Hematopoietic multipotent progenitor cell treated with erythropoietin and hydrocortisone succinate and interleukin-3 and kit ligand, for 8 days (in vitro differentiated cells): ENCODE measurements at places on chromosomes 1 and 21.

DNA sequence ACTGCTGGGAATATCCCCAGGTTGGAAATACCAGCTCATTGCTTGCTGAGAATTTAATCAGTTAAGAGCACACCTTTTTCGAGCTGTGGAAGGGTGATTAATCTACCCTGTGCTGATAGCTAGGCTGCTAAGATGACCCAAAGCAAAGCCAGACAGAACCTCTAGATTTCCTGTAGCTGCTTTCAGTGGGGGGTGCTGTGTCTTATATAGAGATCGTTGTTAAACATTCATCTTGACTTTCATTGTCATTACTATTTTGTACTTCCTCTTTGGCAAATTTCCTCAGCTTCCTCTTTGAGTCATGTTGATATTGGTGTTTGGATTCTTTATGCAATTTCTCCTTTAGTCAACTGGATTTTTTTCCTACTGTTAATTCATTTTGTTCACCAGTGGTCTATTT lies 155.3 kb downstream of the DISC1 start:
- no peak for DNase-seq

DNA sequence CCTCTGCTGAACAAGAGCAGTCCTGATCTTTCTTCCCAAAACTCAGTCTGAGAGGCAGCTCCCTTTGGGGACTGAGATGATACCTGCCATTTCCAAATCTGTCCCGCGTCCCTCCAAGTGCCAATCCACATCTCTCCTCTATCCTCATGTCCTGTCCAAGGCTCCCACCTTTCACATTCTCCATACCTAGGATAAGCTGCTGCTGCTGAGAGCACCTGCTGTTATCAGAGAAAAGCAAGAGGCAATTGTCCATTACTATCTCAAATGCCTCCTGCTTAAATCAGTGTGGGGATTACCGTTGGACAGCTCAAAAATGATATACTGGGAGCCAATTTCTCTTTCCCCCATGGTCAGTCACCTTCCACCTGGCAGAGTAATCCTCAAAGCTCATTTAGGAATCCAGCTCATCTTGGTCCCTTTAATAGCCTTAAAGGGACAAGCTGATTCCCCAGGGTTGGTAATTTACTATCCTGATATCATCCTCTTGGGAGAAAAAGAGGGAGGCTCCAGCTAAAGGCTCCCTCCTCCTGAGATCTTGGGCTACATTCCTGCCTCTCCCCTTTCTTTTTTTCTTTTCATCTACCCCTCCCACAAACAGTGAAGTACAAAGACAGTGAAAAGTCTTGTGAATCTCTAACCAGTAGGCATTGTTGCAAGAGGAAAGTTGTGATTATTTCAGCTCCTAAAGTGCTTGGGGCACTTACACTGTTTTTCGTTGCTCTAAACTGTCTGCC lies 278.1 kb upstream of the CAMK1G start:
- DNase-seq, result no peak

DNA sequence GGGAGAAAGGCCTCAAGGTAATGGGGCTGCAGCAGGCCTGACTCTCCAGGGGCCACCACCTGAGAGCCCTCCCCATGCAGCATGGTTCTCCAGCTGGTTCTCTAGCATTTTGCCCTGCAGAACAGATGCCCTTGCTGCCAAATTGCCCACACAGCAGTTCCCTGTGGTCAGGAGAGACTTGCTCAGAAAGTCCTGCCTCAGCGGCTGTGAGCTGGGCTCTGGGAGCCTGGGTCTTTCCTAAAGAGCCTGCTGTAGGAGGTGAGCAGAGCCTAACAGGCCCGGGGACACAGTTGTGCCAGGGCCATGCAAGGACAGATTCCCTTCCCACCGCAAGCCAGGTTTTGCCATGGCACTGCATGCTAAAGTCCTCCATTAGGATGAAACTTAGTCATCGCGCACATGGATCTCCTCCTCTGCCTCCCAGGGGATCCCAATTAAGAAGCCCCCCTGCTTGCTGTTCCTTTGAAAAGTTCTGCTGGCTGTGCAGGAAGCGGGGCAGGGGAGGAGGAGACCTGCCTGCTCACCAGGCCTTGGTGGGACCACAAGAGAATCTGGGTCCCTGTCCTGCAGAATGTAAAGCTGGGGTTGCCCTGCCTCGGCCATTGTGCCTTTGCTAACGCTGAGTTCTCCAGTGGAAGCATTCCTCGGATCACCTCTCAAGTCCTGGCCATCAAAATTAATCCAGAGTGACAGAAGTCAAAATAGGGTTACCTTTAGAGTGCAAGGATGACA lies 21.4 kb downstream of the TEX35 start:
- DNase-seq, result no peak

- no peak for DNase-seq
These were observed 639 bp upstream of the IPO9 start for GRCh38 chr1:201828217-201828819.

- no peak for DNase-seq
These were observed 146.5 kb upstream of the LYPLAL1 start for GRCh38 chr1:219027146-219027673.

DNA sequence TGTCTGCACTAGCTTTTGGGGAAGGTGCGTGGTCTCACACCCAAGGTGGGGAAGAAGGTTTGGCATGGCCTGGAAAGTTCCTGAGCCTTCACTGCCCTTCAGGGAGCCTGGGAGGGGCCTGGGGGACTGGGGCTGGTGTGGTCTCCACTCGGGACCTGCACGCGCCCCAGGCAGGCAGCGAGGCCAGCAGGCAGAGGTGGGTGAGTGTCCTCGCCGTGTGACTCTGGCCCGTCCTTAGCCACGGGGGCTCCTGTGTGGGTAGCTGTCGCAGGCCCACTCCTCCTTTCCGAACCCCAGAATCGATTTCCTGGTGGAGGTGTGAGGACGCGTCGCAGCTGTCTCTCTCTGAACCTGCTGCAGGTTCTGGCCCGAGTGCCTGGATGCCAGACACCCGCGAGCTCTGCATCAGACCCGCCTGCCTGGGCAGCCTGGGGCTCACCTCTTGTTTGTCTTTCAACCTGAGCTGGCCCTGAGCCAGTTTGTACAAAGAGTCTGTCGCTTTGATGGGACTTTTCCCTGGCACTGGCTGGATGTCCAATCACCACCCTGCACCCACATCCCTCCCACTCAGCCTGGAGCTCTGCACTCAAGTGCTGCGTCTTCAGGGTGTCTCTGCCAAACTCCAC lies 36.0 kb upstream of the SLC19A1 start:
- no peak for DNase-seq

DNA sequence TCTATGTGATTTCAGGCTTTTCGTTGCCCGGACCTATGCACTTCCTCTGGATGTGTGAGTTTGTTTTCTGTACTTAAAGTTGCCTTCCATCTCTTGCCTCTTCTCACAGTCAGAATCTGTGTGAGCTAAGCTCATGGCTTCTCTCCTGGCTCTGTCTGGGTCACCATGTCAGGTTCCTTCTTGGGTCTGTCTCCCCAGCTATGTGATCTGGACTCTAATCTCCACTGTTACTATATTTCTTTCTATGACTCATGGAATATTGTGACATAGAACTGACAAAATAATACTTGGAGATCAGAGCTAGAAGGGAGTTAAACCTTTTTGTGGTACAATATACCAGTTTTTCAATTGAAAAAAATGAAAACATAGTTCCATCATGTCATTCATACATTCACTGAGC lies 172.7 kb upstream of the FGGY start:
- DNase-seq, result no peak

- DNase-seq, result no peak
These were observed 48.3 kb upstream of the LAMC2 start for GRCh38 chr1:183137782-183138181.

DNA sequence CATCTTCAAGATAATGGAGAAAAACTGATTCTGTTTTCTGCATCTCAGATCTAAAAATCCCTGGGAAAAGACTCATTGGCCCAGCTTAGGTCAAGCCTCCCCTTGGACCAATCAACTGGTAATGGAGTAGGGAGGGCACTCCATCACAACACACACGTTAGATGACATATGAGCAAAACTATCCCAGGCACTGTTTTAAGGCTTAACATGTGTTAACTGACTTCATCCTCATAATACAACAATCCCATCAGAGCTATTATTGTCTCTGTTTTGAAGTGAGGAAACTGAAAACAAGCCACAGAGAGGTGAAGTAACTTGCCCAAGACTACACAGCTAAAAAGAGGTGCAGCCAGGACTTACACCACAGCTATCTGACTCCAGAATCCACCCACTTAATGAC lies 14.7 kb upstream of the CITED4 start:
- no peak for DNase-seq

DNA sequence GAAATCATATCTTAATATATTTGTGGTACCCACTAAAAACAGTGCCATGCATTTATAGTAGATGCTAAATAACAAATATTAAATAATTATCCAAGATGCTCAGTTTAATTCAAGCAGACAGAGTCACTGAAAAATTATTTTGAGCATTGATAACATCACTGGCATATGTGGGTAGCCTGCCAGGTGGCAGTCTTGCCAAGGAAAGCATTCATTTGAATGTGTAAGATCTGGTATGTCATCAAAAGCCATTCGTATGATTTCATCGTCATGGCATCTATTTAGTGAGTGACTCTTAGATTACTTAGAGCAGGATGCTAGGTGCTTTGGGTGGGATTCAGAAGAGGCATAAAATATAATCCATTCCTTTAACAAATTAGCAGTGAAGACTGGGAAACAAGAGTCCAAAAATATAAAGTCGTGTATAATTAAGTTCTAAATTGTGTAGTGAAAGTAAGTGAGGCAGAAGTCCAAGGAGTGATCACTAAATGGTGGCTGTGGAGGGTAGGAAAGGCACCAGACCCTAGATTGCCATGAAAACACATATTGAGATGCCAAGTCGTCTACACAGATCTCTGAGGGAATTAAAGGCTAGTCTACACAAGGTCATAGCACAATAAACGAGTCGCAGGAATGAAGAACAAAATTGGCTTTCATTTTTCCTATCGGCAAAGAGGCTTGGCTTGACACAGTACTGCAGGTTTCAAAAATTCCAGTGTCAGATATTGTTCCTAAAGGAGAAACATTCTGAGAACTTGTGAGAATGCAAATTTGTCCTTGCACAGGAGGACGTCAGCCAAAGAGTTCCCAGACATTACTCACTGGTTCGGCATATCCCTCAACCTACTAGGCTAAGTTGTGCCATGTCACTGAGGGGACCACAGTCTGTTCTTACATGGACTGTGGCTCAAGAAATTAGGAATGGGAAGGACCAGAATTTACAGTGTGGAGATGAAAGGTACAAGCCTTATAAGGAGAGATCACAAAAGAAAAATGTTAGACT lies 130.8 kb downstream of the LYPLAL1 start:
- DNase-seq, result no peak

DNA sequence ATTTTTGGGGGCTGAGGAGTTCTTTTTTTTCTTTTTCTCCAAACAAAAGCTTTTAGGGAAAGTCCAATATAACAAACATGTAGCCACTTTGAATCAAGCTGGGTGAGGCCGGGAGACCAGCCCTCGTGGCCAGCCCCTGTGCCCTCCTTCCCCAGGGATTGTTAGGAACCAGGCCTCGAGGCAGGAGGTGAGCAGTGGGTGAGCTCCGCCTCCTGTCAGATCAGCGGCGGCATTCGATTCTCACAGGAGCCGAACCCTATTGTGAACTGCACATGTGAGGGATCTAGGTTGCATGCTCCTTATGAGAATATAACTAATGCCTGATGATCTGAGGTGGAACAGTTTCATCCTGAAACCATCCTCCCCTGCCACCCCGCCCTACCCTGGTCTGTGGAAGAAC lies 41.8 kb upstream of the TTC22 start:
- DNase-seq, result no peak

- DNase-seq, result no peak
These were observed 1230.1 kb downstream of the PLA2G4A start for GRCh38 chr1:188058801-188059200.

DNA sequence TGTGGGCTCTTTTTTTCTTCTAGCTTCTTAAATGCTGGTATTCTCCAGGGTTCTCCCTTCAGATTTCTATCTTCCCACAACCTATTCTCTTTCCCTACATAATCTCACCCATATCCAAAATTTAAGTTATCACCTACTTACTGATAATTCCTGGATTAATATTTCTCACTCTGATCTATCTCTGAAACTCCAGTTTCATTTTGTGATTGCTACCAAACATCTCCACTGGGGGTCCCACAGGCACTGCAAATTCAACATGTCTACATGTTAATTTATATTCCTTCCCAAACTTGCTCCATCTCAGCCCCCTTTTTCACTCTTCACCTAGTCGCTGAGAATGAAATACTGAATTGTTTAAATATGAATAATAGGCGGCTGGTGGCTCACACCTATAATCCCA lies 9.9 kb upstream of the C1orf141 start:
- peak; percentile 49 for DNase-seq

DNA sequence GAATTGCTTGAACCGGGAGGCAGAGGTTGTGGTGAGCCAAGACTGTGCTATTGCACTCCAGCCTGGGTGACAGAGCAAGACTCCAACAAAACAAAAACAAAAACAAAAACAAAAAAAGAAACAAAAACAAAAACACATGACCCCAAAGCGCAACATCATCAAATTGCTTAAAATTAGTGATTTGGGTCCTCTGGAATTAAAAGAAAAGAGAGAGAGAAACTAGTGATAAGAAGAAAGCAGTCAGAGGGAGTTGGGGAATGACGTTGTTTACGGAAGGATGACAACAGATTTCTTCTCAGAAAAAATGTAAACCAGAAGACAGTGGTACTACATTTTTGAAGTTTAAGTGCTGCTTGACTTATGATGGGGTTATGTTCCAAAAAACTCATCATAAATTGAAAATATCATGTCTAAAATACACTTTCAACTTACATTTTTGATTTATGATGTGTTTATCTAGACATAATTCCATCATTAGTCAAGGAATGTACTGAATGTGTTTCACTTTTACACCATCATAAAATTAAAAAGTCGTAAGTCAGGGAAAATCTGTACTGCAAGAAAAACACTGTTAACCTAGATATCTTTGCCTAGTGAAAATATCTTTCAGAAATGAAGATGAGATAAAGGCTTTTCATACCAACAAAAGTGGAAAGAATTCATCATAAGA lies 88.0 kb downstream of the MT1HL1 start:
- no peak for DNase-seq

- DNase-seq, result no peak
These were observed 47.2 kb downstream of the SYCP1 start for GRCh38 chr1:114901814-114902213.

GRCh38 chr1:6477039-6477820 lies 11.3 kb upstream of the TNFRSF25 start:
- DNase-seq, result no peak

DNA sequence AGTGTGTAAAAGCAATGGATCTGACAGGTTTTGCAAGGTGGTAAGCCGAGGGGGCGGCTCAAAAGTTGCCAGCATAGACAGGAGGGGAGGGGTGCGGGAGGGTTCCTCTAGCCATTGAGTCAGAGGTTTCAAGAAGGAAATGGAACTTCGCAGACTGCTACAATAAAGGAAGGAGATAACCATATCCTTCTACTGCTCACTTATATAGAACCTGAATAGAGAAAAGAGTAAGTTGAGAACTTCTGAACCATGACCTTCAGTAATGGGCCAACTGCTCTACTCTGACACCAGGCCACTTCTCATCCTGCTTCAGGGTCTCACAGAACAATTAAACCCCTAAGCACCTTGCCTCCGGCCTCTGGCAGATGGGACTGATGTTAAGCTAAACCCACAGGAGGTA lies 26.3 kb upstream of the BCAR3 start:
- DNase-seq, result no peak

GRCh38 chr1:186212568-186213224 lies 162.4 kb downstream of the TPR start:
- DNase-seq, result peak; percentile 75
